ENCODE measurements at places on chromosomes 1 and 21.

GRCh38 chr1:72097851-72098570 lies 184.3 kb downstream of the NEGR1 start:
- DNase-seq = no peak

DNA sequence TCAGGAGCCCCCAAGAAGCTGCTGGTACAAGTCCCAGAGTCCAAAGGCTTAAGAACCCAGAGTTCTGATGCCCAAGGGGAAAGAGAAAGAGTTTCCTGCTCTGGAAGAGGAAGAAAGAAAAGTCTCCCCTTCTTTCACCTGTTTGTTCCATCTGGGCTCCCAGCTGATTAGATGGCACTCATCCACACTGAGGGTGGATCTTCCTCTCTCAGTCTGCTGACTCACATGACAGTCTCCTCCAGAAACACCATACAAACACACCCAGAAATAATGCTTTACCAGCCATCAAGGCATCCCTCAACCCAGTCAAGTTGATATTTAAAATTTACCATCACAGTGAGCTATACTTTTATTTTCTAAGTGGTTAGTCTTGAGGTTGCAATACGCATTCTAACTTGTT lies 257.9 kb downstream of the PAPPA2 start:
- no peak for DNase-seq

GRCh38 chr1:9239622-9240401 lies 5.2 kb downstream of the H6PD start:
- DNase-seq = no peak

DNA sequence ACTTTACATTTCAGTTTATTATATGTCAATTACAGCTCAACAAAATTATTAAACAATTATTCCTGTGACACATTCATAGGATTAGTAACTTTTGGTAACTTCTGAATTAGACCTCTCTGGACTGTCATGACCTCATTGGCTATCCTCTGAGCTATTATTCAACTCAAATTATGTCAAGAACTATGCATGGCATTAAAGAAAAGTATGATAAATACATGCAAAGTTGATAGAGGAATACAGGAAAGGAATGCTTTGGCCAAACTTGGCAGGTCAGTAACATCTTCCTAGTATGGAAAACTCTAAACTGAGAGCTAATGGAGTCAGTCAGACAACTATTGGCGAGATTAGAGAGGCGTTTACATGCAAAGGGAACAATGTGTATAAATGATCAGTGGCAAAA lies 158.4 kb downstream of the DUSP10 start:
- no peak for DNase-seq

DNA sequence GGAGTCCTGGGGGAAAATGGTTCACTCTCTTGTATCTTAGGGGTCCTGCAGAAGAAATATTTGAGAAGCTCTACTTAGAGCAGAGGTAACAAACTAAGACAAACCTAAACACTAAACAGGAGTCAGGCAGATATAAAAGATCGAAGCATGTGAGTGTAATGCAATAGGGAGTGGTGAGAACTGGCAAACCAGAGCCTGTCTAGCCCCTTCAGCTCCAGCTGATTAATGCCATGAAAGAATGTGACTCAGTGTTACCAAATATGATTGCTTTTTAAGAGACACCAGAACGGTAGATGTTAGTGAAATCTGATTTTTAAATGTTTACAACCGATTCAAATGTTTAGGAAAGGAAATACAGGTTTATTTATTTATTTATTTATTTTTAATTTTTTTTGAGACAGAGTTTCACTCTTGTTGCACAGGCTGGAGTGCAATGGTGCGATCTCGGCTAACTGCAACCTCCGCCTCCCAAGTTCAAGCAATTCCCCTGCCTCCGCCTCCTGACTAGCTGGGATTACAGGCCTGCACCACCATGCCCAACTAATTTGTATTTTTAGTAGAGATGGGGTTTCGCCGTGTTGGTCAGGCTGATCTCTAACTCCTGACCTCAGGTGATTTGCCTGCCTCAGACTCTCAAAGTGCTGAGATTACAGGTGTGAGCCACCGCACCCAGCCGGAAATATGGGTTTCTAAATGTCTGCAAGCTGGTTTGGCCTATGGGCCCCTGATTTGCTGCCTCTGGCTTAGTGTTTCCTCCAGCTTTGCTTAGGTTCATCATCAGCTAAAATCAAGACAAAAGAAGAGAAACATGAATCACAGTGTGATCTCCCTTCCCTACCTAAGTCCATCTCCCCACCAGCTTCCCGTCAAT lies 12.2 kb downstream of the TXNIP start:
- DNase-seq = no peak

Data from H1 (cell line).